Chondrocyte (in vitro differentiated cells): ENCODE measurements at places on chromosomes 4 and X. TPM values are rescaled to one million over a fixed set of nuclear protein-coding genes. Genes with fewer than 3 reads are reported as not detected.

Gene PHEX
- total RNA-seq: 0.97 to 1.2 TPM (median 1.1 TPM) in 3 replicates

Gene TRIM75
- not detected in 3 replicates for total RNA-seq

Gene CNKSR2
- total RNA-seq: 1.7 to 4.1 TPM (median 1.8 TPM) in 3 replicates

Gene BEND2
- not detected in 3 replicates for total RNA-seq

Gene XG
- total RNA-seq: 0.97 TPM in 1 of 3 replicates, not detected in the others

Gene CSAG2
- not detected in 3 replicates for total RNA-seq
